ENCODE measurements at places on chromosomes 1 and 21.

DNA sequence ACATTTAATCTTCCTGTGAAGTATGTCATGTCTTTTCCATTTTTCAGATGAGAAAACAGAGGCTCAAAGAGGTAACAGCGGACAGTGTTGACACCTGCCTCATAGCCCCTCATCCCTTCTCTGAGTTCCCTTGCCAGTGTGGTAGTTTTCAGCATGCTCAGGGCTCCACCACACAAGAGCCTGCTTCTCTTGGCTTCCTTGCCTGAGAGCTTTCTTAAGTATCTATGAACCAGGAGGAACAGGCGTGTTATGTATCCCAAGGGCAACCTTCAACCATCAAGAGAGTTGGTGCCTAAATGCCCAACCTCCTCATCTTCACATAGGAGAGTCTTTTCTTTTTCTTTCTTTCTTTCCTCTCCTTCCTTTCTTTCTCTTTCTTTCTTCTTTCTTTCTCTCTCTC, 5.9 kb upstream of the PAFAH2 start:
- H3K4me1 ChIP-seq, result peaks cover 3% of the 10 kb centered on the region
- H3K36me3 ChIP-seq, result no peaks in the 10 kb centered on the region
- peaks cover 2% of the 10 kb centered on the region for H3K27me3 ChIP-seq
- no peak for DNase-seq

DNA sequence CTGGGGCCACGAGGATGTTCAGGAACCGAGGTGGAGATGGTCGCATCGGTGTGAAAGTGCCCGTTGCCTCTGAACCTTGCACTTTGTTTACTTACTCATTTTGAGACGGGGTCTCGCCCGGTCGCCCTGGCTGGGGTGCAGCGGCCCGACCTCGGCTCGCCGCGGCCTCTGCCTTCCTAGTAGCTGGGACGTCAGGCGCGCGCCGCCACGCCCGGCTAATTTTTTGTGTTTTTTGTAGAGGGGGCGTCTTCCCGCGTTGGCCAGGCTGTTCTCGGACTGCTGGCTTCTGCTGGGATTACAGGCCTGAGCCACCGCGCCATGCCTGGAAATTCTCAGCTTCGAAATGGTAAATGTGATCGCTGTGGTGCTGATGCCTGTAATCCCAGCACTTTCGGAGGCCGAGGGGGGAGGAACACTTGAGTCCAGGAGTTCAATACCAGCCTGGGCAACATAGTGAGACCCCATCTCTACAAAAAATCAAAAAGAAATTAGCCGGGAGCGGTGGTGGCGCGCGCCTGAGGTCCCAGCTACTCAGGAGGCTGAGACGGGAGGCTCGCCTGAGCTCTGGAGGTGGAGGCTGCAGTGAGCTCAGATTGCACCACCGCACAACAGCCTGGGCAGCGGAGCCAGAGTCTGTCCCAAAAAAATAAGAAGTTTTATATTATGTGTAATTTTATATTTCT, 684 bp upstream of the MRPL20 start:
- H3K4me3 ChIP-seq, result peak overlapping the region; percentile 89
- peaks cover 15% of the 10 kb centered on the region for H3K4me1 ChIP-seq
- no peaks in the 10 kb centered on the region for H3K27me3 ChIP-seq
- no peak for DNase-seq

GRCh38 chr1:55443175-55443915, 228.2 kb upstream of the USP24 start:
- H3K27ac ChIP-seq, result no peak overlapping the region
- DNase-seq, result no peak
- no peaks in the 10 kb centered on the region for H3K27me3 ChIP-seq
- H3K36me3 ChIP-seq, result no peaks in the 10 kb centered on the region

GRCh38 chr1:150106341-150106740, 38.8 kb downstream of the VPS45 start:
- H3K27me3 ChIP-seq, result no peaks in the 10 kb centered on the region
- no peak for DNase-seq
- no peaks in the 10 kb centered on the region for H3K36me3 ChIP-seq
- H3K4me1 ChIP-seq, result peaks cover 7% of the 10 kb centered on the region

DNA sequence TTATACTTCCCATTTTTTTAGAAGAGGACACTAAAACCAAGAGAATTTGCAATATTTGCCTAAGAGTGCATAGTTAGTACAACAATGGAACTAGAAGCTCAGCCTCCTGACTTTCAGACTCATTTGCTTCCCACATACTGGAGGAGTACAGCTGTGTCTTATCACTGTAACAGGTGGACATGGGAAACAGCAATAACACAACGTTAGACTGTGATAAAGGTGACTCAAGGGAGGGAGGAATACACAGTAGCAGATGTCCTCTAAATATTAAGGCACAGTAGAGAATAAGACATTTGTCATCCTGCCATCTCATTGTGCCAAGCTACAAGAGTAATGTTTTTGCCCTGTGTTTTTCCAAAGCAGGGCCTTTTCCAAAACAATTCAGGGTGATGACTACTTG, 55.4 kb upstream of the JAK1 start:
- no peaks in the 10 kb centered on the region for H3K36me3 ChIP-seq
- DNase-seq, result no peak
- no peaks in the 10 kb centered on the region for H3K4me1 ChIP-seq
- no peak overlapping the region for H3K27ac ChIP-seq

DNA sequence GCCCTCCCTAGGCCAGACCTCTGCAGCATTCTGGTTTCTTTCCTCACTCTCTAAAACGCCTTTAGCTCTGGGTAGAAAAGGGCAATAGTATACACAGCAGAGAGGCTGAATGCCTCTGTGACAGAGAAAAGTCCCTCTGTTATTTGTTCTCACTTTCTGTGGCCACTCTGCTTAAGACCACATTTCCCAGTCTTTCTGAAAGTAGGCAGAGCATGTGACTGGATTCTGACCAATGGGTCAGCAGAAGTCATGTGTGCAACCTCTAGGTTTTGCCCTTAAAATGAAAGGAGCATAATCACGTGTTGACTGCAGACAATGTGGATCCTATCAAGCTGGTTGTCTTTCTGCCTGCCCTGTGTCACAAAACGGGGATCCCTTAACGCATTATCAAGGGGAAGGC, 79.7 kb upstream of the MARK1 start:
- no peaks in the 10 kb centered on the region for H3K27me3 ChIP-seq
- peaks cover 3% of the 10 kb centered on the region for H3K4me1 ChIP-seq
- H3K36me3 ChIP-seq, result no peaks in the 10 kb centered on the region
- DNase-seq, result no peak
- no peak overlapping the region for H3K4me3 ChIP-seq

DNA sequence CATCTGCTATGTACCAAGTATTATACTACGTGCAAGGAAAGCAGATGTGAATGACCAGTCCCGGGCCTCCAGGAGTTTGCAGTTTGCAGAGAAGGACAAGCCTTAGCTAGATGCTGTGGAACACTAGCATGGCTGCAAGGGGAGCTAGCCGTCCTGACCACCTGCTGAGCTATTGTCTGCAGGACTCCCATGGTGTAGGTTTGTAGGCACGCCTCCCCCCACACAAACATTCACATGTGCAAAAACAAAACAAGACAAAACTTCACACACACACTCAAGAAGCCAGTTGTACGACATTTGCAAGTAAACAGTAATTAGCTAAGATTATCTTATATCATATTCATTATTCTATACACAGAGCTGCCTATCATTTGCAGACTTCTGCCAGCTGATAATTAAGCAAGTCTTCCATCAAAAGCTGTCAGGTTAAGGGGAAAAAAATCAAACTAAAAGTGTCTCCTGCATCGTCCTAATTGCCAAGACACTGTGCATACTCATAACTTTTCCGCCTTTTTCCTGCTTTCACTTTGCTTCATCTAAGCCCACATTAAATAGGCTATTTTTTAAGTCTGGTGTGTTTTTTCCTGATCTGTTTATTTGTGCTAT, 10.7 kb upstream of the HNRNPU start:
- no peaks in the 10 kb centered on the region for H3K27me3 ChIP-seq
- H3K27ac ChIP-seq, result no peak overlapping the region
- peaks cover 4% of the 10 kb centered on the region for H3K4me1 ChIP-seq
- DNase-seq, result peak; percentile 65

DNA sequence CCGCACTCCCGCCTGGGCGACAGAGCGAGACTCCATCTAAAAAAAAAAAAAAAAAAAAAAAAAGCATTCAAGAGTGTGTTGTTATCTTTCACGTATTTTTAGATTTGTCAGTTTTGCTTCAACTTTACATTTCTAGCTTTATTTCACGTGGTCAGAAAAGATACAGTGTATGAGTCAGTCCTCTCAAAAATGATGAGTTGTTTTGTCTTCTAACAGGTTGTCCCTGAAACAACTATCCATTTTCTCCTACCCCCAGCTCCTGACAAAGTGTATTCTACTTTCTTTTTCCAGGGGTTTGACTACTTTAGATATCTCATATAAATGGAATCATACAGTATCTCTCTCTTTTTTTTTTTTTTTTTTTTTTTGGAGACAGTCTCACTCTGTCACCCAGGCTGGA, 5.5 kb upstream of the ZNF695 start:
- H3K27ac ChIP-seq, result no peak overlapping the region
- H3K4me1 ChIP-seq, result no peaks in the 10 kb centered on the region
- DNase-seq, result no peak
- no peak overlapping the region for H3K4me3 ChIP-seq
- H3K36me3 ChIP-seq, result no peaks in the 10 kb centered on the region

DNA sequence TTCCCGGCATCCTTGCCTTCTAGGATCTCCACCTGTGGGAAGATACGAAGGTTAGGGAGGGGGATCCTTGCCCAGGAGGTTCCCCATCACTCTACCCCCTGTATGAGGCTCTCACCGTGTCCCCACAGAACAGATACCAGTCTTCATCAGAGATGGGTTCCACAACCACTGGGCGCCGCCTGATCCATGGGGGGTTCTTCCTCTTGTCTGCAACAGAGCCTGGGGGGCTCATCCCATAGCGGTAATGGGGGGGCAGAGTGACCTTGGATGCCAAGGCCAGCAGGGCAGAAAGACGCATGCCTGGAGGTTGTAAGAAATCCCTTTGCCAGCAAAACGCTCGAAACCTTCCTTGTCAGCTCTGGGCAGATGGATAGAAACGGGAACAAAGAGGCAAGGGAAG, 2.5 kb downstream of the MRPL24 start:
- DNase-seq, result no peak
- H3K4me1 ChIP-seq, result peaks cover 6% of the 10 kb centered on the region
- H3K36me3 ChIP-seq, result peaks cover 70% of the 10 kb centered on the region
- H3K27ac ChIP-seq, result no peak overlapping the region
- H3K4me3 ChIP-seq, result no peak overlapping the region

GRCh38 chr21:16667395-16667794, 845.4 kb upstream of the CXADR start:
- no peak overlapping the region for H3K4me3 ChIP-seq
- no peaks in the 10 kb centered on the region for H3K36me3 ChIP-seq
- H3K4me1 ChIP-seq, result no peaks in the 10 kb centered on the region
- no peak overlapping the region for H3K27ac ChIP-seq
- no peaks in the 10 kb centered on the region for H3K27me3 ChIP-seq

DNA sequence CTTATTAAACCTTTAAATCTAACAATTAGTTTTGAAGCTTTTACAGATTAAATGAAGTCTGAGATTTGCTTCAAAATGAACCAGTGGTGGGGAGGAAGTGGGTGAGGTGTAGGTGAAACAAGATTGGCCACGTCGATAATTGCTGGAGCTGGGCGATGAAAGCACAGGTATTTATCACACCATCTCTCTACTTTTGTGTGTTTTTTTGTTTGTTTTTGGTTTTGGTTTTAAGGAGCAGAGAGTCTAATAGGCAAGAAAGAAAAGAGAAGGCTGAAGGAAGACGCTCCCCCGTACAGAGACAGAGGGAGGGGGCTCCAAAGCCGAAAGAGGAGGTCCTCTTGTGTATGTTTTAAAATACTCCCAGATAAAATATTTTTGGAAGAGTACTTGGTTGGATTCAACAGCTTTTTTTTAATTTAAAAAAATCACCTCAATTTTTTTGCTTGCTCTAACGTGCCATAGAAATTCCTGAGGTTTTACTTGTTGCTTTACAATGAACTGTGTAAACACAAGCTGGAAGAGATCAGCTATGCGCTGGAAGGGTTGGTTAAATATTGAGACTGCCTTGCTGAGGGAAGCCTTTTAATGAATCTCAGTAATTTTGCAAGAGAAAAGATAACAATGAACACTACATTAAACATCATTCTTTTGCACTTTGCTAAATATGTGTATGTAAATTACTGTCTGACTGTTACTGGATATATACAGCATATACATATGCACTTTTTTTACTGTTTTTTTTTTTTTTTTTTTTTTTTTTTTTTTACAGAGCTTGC, 6.7 kb upstream of the LGALS8 start:
- H3K27ac ChIP-seq, result no peak overlapping the region
- no peaks in the 10 kb centered on the region for H3K27me3 ChIP-seq
- DNase-seq, result no peak
- no peak overlapping the region for H3K4me3 ChIP-seq
- no peaks in the 10 kb centered on the region for H3K36me3 ChIP-seq

DNA sequence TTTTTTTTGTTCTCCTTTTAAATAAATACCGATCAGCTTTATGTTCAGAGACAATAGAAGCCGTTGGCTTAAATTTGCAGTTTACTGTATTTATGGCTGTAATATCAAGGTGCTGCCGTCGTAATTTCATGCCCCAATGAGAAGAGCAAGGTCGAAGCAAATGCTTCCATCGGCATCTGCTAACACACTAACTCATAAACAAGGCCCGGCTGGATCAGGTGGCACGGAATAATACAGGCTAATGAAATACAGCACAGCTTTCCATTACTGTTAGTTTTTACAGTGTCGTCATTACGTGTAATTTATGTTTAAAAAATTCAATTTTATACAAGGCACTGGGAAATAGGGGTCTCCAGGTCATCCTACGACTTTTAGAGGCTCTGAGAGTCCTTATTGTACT, 119.0 kb downstream of the PEX14 start:
- DNase-seq, result no peak
- no peaks in the 10 kb centered on the region for H3K27me3 ChIP-seq
- H3K4me3 ChIP-seq, result no peak overlapping the region
- no peak overlapping the region for H3K27ac ChIP-seq
- H3K4me1 ChIP-seq, result peaks cover 16% of the 10 kb centered on the region

DNA sequence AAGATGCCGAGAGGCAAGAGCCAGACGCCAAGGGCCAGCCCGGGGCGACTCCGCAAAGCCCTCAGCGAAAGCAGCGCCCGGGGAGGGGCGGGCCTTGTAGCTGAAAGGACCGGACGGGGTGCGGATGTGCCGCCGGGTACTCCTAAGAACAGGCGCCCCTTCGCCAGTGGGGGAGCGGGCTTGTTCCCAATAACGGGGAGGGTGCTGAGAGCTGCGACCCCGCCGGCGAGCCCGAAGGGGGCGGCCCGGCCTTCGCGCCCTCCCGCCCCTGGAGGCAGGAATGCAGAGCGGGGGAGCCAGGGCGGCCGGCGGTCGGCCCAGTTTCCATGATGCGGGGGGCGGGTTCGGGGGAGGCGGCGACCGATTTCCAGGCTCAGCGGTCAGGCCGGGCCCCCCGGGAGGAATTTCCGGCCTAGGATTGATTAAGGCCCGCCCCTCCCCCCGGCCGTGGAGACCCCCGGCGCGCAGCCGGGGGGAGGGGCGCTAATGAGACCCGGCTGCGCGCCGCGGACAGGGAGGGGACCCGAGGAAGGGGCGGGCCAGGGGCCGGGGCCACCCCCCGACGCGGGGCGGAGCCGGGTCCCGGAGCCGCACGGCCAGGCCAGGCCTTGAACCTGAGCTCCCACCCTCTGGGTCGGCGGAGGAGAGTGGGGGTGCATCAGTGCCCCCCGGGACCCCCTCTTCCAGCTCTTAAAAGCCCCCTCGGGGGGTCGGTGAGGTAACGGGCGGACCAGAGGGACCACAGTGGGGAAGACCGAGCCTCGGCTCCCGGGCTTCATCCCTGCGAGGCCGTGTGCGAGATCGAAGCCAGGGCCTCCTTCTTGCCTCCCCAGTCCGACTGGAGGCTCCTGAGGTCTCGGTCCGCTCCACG, 898 bp upstream of the TMEM200B start:
- H3K4me1 ChIP-seq, result peaks cover 7% of the 10 kb centered on the region
- H3K4me3 ChIP-seq, result peak overlapping the region; percentile 45
- H3K27me3 ChIP-seq, result no peaks in the 10 kb centered on the region
- peak; percentile 74 for DNase-seq

- H3K27ac ChIP-seq, result no peak overlapping the region
- H3K36me3 ChIP-seq, result no peaks in the 10 kb centered on the region
- no peak overlapping the region for H3K4me3 ChIP-seq
- no peaks in the 10 kb centered on the region for H3K4me1 ChIP-seq
- DNase-seq, result no peak
Measured at GRCh38 chr21:29638138-29638537, 301.7 kb downstream of the GRIK1 start.
